ENCODE measurements at places on chromosomes 3 and 15. TPM values are rescaled to one million over a fixed set of nuclear protein-coding genes. Genes with fewer than 3 reads are reported as not detected.

MYO5A gene
- 31.0 TPM for total RNA-seq

ALPK3 gene
- 0.07 TPM for total RNA-seq

FEZF2 gene
- not detected for total RNA-seq

SH2D7 gene
- total RNA-seq, result not detected

DNA sequence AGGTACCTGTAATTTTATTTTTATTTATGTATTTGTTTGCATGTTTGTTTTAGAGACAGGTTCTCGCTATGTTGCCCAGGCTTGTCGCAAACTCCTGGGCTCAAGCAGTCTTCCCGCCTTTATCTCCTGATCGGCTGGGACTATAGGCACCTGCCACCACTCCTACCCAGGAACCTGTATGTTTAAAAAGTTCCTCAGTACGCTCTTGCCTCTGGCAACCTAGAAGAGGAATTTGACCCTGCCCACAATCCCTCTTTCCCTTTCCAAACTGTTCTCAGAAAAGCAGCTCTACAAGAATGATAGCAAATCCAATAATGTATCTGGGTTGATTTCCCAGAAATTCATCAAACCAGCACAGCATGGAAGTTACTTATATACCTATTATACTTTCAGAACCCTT is 20.9 kb upstream of the PHLDB2 start:
- no peaks in the 10 kb centered on the region for H3K4me1 ChIP-seq
- H3K27ac ChIP-seq, result no peak overlapping the region
- H3K36me3 ChIP-seq, result no peaks in the 10 kb centered on the region
- no peak overlapping the region for H3K4me3 ChIP-seq

- H3K27ac ChIP-seq, result no peak overlapping the region
- no peaks in the 10 kb centered on the region for H3K27me3 ChIP-seq
- no peak for DNase-seq
- H3K4me1 ChIP-seq, result peaks cover 71% of the 10 kb centered on the region
Measured at GRCh38 chr3:72440491-72440890, 407.8 kb downstream of the SHQ1 start.

- no peak overlapping the region for H3K4me3 ChIP-seq
- no peaks in the 10 kb centered on the region for H3K27me3 ChIP-seq
- H3K4me1 ChIP-seq, result no peaks in the 10 kb centered on the region
- DNase-seq, result no peak
- no peak overlapping the region for H3K27ac ChIP-seq
Measured at GRCh38 chr3:161042023-161042501, 63.1 kb downstream of the B3GALNT1 start.

- H3K4me1 ChIP-seq, result no peaks in the 10 kb centered on the region
- H3K27me3 ChIP-seq, result no peaks in the 10 kb centered on the region
- DNase-seq, result no peak
Measured at GRCh38 chr3:165805946-165806561, 31.2 kb downstream of the BCHE start.

Data from CD8-positive, alpha-beta memory T cell (primary cell).